ENCODE measurements at places on chromosomes 4 and X.

GRCh38 chr4:140877781-140878180, 121.6 kb upstream of the TBC1D9 start:
- no peak for DNase-seq

- no peak for DNase-seq
Measured at GRCh38 chr4:23759066-23759465, 130.8 kb downstream of the PPARGC1A start.

DNA sequence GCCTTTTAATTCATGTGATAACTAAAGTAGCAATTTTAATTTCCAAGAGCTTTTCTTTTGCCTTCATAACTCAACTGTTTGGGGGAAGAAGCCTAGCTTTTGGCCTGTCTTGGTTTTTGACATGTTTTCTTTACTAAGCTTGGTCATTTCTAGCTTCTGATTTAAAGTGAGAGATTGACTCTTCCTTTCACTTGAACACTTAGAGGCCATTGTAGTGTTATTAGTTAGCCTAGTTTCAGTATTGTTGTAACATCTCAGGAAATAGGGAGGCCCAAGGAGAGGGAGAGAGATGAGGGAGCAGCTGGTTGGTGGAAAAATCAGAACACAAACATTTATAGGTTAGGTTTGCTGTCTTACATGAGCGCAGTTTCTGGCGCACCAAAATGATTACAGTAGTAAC, 44.8 kb downstream of the DCLK2 start:
- no peak for DNase-seq

DNA sequence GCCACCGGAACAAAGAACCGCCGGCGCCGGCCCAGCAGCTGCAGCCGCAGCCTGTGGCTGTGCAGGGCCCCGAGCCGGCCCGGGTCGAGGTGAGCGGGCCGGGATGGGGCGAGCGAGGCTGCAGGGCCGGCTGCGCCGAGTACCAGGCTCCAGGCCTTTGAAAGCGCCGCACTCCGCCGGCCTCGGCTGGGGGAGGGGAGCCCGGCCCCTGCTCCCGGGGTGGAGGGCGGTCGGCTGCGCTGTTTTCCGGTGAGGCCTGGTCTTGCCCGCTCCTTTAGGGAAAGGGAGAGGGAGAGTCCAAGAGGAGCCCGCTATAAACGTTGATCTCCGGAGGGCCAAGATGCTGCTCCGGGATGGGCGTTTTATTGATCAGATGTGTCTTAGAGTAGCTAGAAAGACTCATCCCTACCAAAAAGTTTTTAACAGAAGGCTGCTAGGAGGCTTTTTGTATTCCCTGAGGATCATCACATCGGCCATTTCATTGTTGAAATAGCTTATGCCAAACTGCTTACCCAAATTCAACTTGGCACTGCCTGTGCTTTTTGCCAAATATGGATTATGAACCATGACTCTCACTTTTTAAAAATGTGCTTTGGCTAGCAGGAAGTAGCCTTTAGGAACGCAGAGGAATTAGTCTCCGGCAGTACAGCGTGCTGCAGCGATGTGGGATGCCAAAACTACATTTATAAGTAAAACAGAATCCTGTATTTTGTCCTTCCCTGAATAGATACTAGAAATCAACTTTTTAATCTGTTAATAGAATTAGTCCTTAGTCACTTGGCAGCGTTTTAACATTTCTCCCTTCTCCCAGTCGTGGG, 760 bp downstream of the TMEM165 start:
- DNase-seq = no peak

GRCh38 chrX:13522811-13523210, 46.6 kb upstream of the EGFL6 start:
- DNase-seq = no peak

Data from stimulated activated CD4-positive, alpha-beta T cell treated with anti-CD3 and anti-CD28 coated beads, Interleukin-2, amount 100 ng/mL, for 48 hours (primary cell).